Heart left ventricle (tissue), 16 donors: ENCODE measurements at places on chromosomes 5 and 9. TPM values are rescaled to one million over a fixed set of nuclear protein-coding genes. Genes with fewer than 3 reads are reported as not detected.

GRCh38 chr9:130297371-130297770 lies 31.8 kb downstream of the HMCN2 start:
- peak; percentile 42 for DNase-seq

DNA sequence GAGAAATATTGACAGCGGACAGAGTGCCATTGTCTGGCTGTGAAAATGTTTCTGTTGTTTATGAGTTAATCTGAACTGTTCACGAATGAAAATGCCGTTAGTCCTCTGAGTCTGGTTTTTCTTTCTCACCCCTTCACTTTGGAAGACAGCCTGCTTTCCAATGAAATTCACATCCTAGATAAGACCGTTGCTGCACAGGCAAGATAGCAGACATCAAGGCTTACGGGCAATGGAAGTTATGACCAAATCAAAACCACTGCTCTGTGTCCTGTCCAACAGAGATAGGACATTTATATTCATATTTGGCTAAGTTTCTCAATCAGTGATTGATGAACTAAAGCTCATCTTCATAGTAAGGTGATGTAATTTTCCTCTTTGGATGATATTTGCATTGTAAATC lies 180.0 kb upstream of the DMAC1 start:
- DNase-seq = no peak

GRCh38 chr9:129752900-129753729 lies at the start of gene PTGES:
PTGES (minus strand) TSS chr9:129753042; CDS start chr9:129753012, 30 bp downstream.
- DNase-seq = peak; percentile 71

GRCh38 chr5:173790177-173790719 lies 97.9 kb upstream of the CPEB4 start:
- DNase-seq = no peak

DNA sequence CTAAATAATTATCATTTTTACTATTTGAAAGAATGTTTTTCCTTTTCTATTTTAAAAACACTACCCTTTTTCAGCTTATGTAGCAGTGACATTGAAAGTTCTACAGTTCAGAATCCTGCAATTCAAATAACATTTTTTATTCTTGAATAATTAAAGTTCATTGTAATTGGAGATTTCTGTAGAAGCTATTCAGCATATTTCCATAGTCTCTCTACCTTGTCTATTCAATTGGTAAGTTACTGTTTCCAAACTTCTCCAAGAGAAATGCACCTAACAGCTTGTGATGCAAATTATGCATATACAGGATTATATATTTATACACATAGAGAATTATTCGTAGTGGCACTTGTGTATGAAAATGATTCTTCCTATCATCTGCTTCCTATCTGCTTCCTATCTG lies 149.7 kb upstream of the ARRDC3 start:
- DNase-seq = no peak

DNA sequence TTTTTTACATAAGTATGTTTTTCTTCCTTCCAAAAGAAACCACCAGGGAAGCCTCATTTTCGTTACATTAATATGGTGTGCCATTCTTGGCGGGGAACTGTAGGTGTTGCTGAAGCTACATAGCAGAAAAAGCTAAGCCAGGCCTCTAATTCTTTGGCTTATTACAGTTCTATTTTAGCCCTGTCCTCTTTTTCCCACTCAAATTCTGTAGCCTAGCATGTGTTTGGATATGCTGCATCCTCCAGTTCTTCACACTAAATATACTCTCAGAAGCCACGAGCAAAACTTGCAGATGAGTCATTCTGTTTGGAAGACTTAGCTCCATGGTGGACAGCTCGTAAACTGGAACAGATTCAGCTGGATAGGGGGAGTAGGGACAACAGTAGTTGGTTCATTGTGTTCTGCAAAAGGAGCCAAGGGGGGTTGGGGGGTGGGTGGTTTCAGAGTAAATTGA lies 369.4 kb downstream of the TMEM161B start:
- DNase-seq = no peak

Gene PRR7
- 2.1 TPM for total RNA-seq

Gene PCDH1
- total RNA-seq = 33.0 TPM
